Lung (tissue), 17 donors: ENCODE measurements at places on chromosomes 1 and 21.

DNA sequence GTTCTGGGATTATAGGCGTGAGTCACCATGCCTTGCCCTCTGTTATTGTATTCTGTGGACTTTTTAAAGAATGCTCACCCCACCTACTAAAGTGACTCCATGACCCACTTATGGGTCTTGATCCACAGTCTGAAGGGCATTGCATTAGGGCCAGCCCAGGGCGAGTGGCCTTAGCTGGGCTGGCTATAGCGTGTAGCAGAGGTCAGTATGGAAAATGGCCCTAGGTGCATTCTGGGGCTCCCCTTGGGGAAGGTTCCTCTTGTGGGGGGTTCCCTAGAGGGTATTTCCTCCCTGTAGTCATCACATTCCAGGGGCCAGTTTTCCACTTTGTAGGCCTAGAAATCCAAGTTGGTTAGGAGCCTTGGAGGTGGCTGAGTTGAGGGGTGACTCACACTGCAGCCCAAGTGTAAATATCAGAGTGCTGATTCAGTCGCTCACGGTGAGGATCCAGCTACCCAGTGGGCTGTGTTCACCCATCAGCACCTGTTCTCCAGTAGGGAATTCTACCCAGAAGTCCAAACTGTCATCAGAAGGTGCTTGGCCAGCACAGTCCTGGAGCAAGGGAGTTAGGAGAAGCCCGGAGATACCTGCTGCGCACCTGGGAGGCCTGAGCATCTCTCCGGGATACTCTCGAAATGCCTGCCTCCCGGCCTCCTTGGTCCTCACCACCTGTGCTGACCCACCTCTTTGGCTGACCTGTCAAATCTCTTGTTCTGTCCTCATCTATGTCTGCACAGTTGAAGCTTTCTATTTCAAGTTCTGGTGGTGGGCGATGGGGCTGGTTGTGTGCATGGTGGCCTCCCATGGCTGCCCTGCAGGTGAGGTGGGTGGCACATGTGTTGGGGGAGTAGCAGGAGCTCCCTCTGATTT is 52.2 kb downstream of the NENF start:
- DNase-seq = no peak

DNA sequence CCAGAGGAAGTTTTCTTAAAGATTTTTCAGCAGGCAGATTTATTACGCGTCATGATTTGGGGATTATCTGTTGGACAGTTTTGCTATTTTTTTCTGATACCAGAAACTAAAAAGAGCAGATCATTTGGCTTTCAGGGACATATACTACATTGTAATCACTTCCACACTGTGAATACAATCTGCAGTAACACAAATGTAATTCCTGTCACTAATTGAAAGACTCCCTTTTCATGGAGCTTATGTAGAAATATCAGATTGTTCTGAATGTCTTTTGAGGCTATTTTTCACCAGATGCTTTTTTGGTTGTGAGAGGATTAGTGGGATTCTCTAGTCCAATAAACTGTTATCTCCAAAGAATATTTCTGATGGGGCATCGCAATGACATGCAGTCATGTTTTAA is 464.2 kb downstream of the DISC1 start:
- DNase-seq = no peak

GRCh38 chr1:245154429-245155271 is at the start of gene KIF26B:
Gene KIF26B, plus strand, starts transcription at chr1:245154985. Its CDS starts 440 bp downstream, at chr1:245155425.
- DNase-seq = peak; percentile 64

DNA sequence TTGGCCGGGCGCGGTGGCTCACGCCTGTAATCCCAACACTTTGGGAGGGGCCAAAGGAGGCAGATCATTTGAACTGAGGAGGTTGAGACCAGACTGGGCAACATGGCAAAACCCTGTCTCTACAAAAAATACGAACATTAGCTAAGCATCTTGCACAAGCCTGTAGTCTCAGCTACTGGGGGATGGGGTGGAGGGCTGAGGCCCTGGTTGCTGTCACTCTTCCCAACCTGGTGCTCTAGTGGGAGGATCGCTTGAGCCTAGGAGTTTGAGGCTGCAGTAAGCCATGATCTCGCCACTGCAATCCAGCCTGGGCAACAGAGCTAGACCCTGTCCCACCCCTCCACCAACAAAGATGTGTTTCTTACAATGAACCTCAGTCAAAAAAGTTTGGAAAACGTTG is 2.8 kb downstream of the PHGDH start:
- DNase-seq = no peak

GRCh38 chr1:209172286-209172685 is 411.2 kb upstream of the CAMK1G start:
- no peak for DNase-seq

DNA sequence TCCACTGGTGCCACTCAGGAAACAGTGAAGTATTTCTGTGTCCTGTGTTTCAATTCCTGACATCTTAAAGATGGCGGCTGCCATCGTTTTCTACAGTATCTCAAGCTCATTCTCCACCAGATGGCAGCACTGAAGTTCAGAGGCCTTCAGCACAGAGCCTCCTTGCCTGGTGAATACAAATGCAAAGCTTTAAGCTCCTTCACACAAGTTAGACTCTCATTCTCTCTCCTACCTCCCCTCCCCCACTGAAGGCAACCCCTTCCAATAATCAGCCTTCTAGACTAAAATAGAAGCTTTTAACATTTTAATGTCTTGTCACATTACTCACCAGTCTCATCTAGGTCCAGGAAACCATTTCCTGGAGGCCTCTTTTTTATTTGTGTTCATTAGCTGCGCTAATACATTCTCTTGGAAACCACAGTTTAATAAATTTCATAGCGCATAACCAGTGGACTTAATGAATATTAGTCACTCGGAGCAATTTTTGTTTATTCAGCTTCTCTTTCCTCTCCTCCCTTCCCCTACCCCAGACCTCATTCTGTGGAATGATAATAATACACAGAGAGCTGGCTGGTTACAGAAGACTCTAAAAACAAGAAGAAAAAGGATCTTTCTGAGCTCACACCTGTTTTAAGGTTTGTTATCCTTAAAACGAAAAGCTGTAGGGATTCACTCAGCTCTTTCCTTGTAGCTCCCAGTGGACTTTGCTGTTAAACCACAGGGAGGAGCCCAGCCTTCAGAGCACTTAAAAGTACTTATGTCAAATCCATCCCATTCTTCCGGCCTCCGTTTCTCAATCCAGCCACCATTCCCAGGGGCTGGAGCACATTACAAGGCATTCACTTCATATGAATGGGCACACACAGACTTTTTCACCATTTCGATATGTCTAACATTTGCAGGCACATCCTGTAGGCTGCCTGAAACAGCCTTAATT is 384.9 kb downstream of the HLX start:
- peak; percentile 75 for DNase-seq

DNA sequence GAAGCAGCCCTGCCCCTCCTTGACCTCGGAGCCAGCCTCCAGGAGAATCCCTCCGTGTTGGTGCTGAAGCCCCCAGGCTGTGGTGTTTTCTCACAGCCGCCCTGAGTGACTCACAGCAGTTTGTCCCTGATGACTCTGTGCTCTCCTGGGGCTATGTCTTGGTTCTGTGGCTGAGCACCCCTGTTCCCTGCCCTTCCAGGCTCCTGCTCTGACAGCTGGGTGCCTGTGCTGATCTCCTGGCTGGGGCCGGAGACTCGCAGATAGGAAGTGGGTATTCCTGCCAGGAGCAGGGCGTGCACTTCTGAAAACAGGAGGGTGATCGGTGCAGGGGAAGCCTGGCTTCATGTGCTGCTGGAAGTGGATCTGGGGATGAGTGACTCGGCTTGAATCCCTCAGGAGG is 34.5 kb downstream of the POFUT2 start:
- no peak for DNase-seq
